ENCODE measurements at places on chromosomes 11 and 22. TPM values are rescaled to one million over a fixed set of nuclear protein-coding genes. Genes with fewer than 3 reads are reported as not detected.

IL10RA gene
- total RNA-seq = 0.12 TPM

DNA sequence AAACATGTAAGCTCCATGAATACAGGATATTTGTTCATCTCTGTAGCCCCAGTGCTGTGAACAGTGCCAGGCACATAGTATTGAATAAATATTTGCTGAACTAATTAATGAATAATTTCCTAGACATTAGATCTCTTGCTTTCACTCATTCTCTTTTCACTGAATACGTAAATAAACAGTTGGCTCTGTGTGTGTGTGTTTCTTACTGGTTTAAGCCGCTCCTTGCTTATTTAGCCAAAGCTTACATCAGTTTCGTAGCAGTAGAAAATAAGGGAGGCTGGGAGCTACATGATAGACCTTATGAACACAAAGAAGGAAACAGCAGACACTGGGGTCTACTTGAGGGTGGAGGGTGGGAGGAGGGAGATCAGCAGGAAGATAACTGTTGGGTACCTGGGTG is 17.2 kb downstream of the KREMEN1 start:
- no peak for DNase-seq
- H3K36me3 ChIP-seq = no peaks in the 10 kb centered on the region
- no peak overlapping the region for H3K4me3 ChIP-seq
- no peak overlapping the region for H3K27ac ChIP-seq
- H3K4me1 ChIP-seq = peaks cover 10% of the 10 kb centered on the region

DDX25 gene
- total RNA-seq = 0.70 TPM

- no peaks in the 10 kb centered on the region for H3K4me1 ChIP-seq
- H3K36me3 ChIP-seq = no peaks in the 10 kb centered on the region
- no peak overlapping the region for H3K27ac ChIP-seq
These were observed 92.2 kb downstream of the ELP4 start for GRCh38 chr11:31601635-31602282.

DNA sequence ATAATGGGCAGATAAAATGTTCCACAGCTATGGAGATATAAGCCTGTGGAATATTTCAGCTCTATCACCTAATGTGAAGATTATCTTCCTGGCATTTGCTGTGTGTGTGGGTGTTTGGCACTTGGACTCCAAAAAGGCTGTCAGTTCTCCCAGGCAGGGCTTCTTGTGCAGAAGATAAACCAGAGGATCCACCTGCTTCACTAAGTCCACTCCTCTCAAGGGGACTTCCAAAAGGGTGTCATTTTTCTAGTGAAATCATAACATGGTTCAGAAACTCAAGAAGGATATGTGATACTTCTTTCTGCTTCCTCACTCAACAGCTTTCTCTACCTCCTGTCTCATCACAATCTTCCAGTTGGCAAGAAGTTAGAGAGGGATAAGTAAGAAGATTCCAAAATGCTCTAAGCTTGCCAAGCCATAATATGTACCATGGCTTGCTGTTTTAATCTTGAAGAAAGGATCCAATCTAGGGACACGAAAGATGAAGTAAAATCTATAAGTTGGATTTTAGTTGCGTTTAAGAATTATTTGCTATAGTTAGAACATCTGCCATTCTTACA is 206.2 kb upstream of the MTMR2 start:
- no peak overlapping the region for H3K4me3 ChIP-seq
- H3K27me3 ChIP-seq = no peaks in the 10 kb centered on the region
- H3K36me3 ChIP-seq = no peaks in the 10 kb centered on the region
- no peaks in the 10 kb centered on the region for H3K4me1 ChIP-seq

DNA sequence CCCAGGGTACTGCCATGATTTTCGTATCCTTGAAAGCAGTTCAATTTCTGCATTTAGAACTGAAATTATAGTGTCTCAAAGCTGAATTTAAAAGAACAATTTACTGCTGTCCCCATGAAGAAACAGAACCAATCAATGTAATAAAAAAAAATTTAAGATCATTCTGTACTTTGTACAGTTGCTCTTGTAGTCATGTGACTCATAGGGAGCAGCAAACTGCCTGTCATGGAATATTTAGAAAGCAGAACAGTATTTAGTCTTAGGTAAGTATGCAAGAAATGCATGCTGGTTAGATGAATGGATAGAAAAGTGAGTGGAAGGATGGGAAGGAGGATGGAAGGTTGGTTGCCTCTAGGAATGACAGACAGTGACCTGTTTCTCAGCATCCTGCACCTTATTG is 450.9 kb downstream of the RAB38 start:
- no peaks in the 10 kb centered on the region for H3K4me1 ChIP-seq
- no peaks in the 10 kb centered on the region for H3K36me3 ChIP-seq

DNA sequence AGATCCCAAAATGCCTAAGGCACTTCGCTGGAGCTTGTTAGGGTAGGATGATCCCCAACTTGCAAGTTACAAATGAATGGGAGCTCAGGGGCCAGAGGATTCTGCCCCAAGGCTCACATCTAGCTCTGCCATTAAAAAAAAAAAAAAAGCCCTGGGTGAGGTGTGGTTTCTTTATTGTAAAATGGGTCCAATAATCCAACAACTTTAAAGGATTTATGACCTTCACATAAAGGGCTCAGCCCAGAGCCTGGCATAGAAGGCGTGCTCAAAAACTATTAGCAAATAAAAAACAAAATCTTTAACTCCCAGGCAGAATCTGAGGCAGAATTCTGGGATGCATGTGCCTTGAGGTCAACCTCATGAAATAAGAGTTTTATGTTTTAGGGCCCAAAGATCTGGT is 42.5 kb downstream of the WT1 start:
- H3K4me1 ChIP-seq = peaks cover 11% of the 10 kb centered on the region
- DNase-seq = no peak
- H3K27me3 ChIP-seq = peaks cover 7% of the 10 kb centered on the region
- no peaks in the 10 kb centered on the region for H3K36me3 ChIP-seq
- H3K27ac ChIP-seq = no peak overlapping the region

DNA sequence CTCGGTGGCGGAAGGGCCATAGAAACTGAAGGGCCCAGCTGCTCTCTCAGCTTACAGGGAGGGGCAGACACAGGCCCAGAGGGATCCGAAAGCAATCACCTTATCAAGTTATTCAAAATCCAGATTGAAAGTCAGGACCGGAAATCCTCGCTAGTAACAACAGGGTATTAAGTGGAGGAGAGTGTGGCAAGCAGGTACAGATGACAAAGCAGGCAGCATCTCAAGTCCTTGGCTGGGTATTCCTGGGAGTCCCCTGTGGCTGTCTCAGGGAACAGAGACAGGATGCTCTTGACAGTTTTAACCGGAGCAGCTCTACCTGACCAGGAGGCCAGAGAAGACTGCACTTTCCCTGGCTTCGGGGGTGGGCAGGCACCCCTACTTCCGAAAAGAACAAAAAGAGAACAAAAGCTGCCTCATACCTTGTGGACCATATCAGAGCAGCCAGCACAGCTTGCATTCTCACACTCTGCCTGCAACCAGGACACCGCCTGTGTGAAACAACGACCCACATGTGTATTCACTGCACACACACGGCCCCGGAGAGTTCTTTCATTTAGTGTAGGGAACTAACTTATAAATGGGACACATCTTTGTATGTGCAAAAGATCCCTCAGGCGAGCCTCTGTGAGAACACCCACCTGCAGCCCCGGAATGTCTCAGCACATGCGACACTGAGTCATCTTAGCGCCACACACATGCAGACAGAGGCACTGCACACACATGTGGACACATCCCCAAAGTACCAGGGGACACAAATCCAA is 78.3 kb downstream of the MICAL3 start:
- no peak overlapping the region for H3K27ac ChIP-seq
- no peak for DNase-seq
- no peaks in the 10 kb centered on the region for H3K27me3 ChIP-seq
- H3K4me3 ChIP-seq = no peak overlapping the region

DNA sequence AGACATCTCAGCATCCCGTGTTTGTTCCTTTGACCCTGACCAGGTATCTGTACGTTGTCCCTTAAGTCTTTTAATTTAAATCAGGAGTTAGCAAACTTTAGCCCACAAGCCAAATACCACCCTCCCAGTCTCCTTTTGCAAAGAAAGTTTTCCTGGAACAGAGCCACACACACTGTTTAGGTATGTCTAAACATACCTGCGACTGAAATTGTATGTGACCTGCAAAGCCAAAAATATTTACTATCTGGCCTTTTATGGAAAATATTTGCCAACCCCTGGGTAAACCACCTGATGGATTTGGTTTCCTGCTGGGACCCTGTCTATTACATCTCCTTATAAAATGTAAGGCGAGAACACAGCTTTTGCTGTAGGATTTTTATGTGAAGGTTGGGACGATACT is 20.2 kb upstream of the RCN1 start:
- peaks cover 20% of the 10 kb centered on the region for H3K27me3 ChIP-seq
- no peaks in the 10 kb centered on the region for H3K36me3 ChIP-seq
- no peak overlapping the region for H3K4me3 ChIP-seq
- DNase-seq = no peak
- H3K27ac ChIP-seq = no peak overlapping the region

ZP1 gene
- total RNA-seq = not detected

SLC22A8 gene
- total RNA-seq = not detected

GRCh38 chr22:49201046-49201970 is 626.4 kb downstream of the BRD1 start:
- no peak overlapping the region for H3K4me3 ChIP-seq
- H3K27me3 ChIP-seq = no peaks in the 10 kb centered on the region
- H3K27ac ChIP-seq = no peak overlapping the region

GRCh38 chr11:118819334-118820024 is 28.5 kb upstream of the DDX6 start:
- peaks cover 9% of the 10 kb centered on the region for H3K4me1 ChIP-seq
- H3K27ac ChIP-seq = no peak overlapping the region
- no peaks in the 10 kb centered on the region for H3K27me3 ChIP-seq
- no peaks in the 10 kb centered on the region for H3K36me3 ChIP-seq
- DNase-seq = no peak

Data from astrocyte (in vitro differentiated cells and primary cell).